A549 treated with AZD2906 at 1 μM for 4 hours (cell line): ENCODE measurements at places on chromosomes 2 and 18. TPM values are rescaled to one million over a fixed set of nuclear protein-coding genes. Genes with fewer than 3 reads are reported as not detected.

CNGA3 gene
- total RNA-seq = 0.02 to 0.11 TPM (median 0.03 TPM) in 4 of 5 replicates, not detected in the other

NT5C1B gene
- total RNA-seq = not detected in 5 replicates

IL36RN gene
- 0.02 to 0.11 TPM (median 0.02 TPM) in 3 of 5 replicates, not detected in the others for total RNA-seq

IFIH1 gene
- total RNA-seq = 0.71 to 1.1 TPM (median 0.94 TPM) in 5 replicates

MC4R gene
- not detected in 5 replicates for total RNA-seq

POMC gene
- 0.06 TPM in 1 of 5 replicates, not detected in the others for total RNA-seq

LRRC30 gene
- not detected in 5 replicates for total RNA-seq

CHPF gene
- 18.6 to 32.1 TPM (median 31.6 TPM) in 5 replicates for total RNA-seq

NDUFS1 gene
- total RNA-seq = 54.7 to 71.3 TPM (median 61.9 TPM) in 5 replicates

BMP10 gene
- not detected in 5 replicates for total RNA-seq

HEATR5B gene
- total RNA-seq = 5.7 to 7.8 TPM (median 6.8 TPM) in 5 replicates

RUFY4 gene
- 0.08 TPM in 1 of 5 replicates, not detected in the others for total RNA-seq

RGPD4 gene
- 0.03 to 0.07 TPM (median 0.05 TPM) in 4 of 5 replicates, not detected in the other for total RNA-seq

RAB27B gene
- 11.0 to 16.7 TPM (median 13.1 TPM) in 5 replicates for total RNA-seq

BCL11A gene
- 0.01 to 0.11 TPM (median 0.09 TPM) in 5 replicates for total RNA-seq

TDRD15 gene
- total RNA-seq = not detected in 5 replicates

SLC8A1 gene
- total RNA-seq = 0.20 to 0.40 TPM (median 0.30 TPM) in 5 replicates

RNF152 gene
- 0.04 to 0.22 TPM (median 0.19 TPM) in 5 replicates for total RNA-seq

SIX2 gene
- 1.5 to 2.8 TPM (median 2.2 TPM) in 5 replicates for total RNA-seq

L3MBTL4 gene
- total RNA-seq = 0.02 to 0.05 TPM in 2 of 5 replicates, not detected in the others

LMAN2L gene
- 19.1 to 21.2 TPM (median 20.3 TPM) in 5 replicates for total RNA-seq

C2orf74 gene
- 16.7 to 17.9 TPM (median 17.2 TPM) in 5 replicates for total RNA-seq

GPR45 gene
- 0.06 TPM in 1 of 5 replicates, not detected in the others for total RNA-seq

SKA1 gene
- 10.0 to 14.8 TPM (median 10.6 TPM) in 5 replicates for total RNA-seq

AMER3 gene
- not detected in 5 replicates for total RNA-seq

LIMS4 gene
- 0.50 to 0.89 TPM (median 0.62 TPM) in 5 replicates for total RNA-seq

GKN2 gene
- total RNA-seq = 1.9 to 3.2 TPM (median 2.5 TPM) in 5 replicates

DNAJC5G gene
- total RNA-seq = not detected in 5 replicates

NYAP2 gene
- total RNA-seq = 0.02 TPM in 2 of 5 replicates, not detected in the others

TRIM43 gene
- total RNA-seq = 0.07 to 0.23 TPM (median 0.09 TPM) in 4 of 5 replicates, not detected in the other

MFSD2B gene
- 0.42 to 0.79 TPM (median 0.56 TPM) in 5 replicates for total RNA-seq

ERICH2 gene
- total RNA-seq = not detected in 5 replicates

SLC19A3 gene
- total RNA-seq = 1.6 to 3.1 TPM (median 2.8 TPM) in 5 replicates

RND3 gene
- 39.6 to 49.5 TPM (median 45.9 TPM) in 5 replicates for total RNA-seq

DCC gene
- total RNA-seq = not detected in 5 replicates

SMYD1 gene
- total RNA-seq = 0.01 TPM in 1 of 5 replicates, not detected in the others

ABCG8 gene
- total RNA-seq = not detected in 5 replicates

STAT1 gene
- total RNA-seq = 48.6 to 60.2 TPM (median 52.7 TPM) in 5 replicates

SPP2 gene
- total RNA-seq = not detected in 5 replicates

ECEL1 gene
- total RNA-seq = 0.15 to 0.25 TPM (median 0.23 TPM) in 5 replicates

ESPNL gene
- 0.07 to 0.22 TPM (median 0.14 TPM) in 5 replicates for total RNA-seq

INO80D gene
- total RNA-seq = 1.5 to 2.1 TPM (median 1.6 TPM) in 5 replicates

ZNF892 gene
- 0.21 to 0.95 TPM (median 0.65 TPM) in 5 replicates for total RNA-seq

ANKRD30B gene
- not detected in 5 replicates for total RNA-seq

LCT gene
- 0.03 to 0.08 TPM (median 0.04 TPM) in 4 of 5 replicates, not detected in the other for total RNA-seq

CAPN13 gene
- 0.06 to 0.14 TPM (median 0.09 TPM) in 5 replicates for total RNA-seq

CERKL gene
- 0.30 to 0.46 TPM (median 0.33 TPM) in 5 replicates for total RNA-seq

PUM2 gene
- total RNA-seq = 34.5 to 46.6 TPM (median 43.3 TPM) in 5 replicates
